Tibial nerve (tissue), 4 donors: ENCODE measurements at places on chromosomes 1 and 21.

- no peak for DNase-seq
Observed at GRCh38 chr1:8974551-8974950, 28.9 kb downstream of the CA6 start.

DNA sequence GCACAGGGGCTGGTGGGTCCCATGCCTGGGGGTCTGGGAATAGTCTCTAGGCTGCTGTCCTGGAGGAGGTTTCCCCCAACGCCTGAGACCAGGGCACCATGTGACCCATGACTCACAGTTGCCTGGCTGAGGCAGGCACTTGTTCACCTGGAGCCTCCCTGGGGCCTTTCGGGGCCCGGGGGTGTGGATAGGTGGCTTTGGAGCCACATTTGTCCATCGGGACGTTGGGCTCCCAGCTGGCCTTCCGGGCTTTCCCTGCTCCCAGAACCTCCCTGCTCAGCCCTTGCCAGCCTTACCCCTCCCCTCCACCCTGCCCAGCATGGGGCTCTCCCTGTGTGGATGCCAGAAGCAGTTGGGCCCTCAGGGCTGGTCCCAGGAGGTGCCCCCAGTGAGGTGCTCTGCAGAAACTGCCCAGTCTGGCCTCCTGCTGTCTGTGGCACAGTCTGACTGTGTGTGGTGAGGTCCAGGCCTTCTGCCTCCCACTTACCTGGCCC is 14.2 kb downstream of the COL6A1 start:
- no peak for DNase-seq

DNA sequence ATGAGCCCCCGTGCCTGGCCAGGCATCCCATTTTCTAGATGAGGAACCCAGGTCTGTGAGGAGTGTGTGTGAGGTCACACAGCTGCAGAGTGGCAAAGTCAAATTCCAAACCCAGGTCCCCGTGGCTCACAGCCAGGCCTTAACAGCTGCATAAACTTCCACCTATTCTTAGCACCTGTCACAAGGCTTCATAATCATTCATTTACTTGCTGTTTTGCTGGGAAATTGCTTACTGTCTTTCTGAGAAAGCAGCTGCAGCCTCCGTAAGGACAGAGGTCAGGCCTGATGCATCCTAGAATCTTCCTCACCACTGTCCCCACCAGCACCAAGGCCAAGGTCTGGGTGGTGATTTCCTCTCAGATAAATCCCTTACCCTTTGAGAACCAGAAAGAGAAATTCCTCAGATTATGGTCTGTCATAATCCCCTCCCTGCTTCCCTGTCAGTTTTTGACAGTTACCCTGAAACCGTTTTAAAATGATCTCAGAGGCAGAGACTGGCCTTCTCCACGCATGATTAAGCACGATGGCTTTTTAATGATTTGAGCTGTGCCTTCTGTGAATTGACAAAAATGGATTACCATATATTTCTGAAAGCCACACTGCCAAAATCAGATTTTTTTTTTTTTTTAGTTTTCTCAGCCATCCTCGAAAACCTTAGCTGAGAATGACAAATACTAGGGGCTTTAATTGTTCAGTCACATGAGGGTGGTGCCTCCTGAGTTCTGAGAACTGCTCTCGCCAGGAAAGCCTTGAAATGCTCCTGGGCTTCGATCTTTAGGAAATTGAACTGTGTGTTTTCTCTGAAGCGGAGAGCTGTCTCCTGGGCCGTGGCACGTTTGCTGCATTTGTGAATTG is 70.0 kb upstream of the SELENON start:
- no peak for DNase-seq

- no peak for DNase-seq
Observed at GRCh38 chr21:34518301-34518700, 6.3 kb upstream of the KCNE1 start.

DNA sequence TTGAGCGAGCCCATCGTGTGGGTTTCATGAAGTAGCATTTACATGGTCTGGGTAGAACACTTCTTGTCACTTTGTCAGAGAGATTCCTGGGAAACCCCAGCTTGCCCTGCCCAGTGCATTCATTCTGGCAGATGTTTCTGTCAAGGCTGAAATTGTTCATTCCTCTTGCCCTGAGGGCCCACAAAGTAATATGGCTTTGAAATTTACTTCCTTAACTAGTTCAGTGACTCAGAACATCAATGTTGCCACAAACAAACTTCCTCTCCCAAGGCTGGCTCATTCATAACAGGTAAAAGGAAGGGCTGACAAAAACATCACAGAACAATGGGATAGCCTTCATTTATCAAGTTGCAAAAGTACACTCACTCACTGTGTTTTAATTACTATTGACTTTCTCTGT is 5.0 kb upstream of the KIAA0040 start:
- DNase-seq: no peak

- no peak for DNase-seq
Observed at GRCh38 chr1:232908831-232909230, 41.6 kb upstream of the NTPCR start.

GRCh38 chr1:180167021-180167701 is 12.5 kb downstream of the QSOX1 start:
- DNase-seq: no peak

GRCh38 chr21:45080639-45081414 is 6.4 kb downstream of the ADARB1 start:
- no peak for DNase-seq

GRCh38 chr1:210978974-210979354 is 155.0 kb downstream of the KCNH1 start:
- DNase-seq: no peak

- DNase-seq: no peak
Observed at GRCh38 chr1:94759188-94759587, 61.0 kb upstream of the SLC44A3 start.

- DNase-seq: no peak
Observed at GRCh38 chr1:178393370-178393769, 103.4 kb downstream of the CLEC20A start.

GRCh38 chr1:60575326-60575977 is 501.9 kb upstream of the C1orf87 start:
- no peak for DNase-seq
